Fibroblast of villous mesenchyme (primary cell): ENCODE measurements at places on chromosomes 1 and 21. TPM values are rescaled to one million over a fixed set of nuclear protein-coding genes. Genes with fewer than 3 reads are reported as not detected.

- no peak for DNase-seq
Measured at GRCh38 chr1:35691571-35692220, 27.0 kb downstream of the C1orf216 start.

- no peak for DNase-seq
Measured at GRCh38 chr1:189783456-189783855, 694.2 kb downstream of the BRINP3 start.

GRCh38 chr1:30058970-30059369 lies 664.4 kb downstream of the MATN1 start:
- peak; percentile 84 for DNase-seq

DNA sequence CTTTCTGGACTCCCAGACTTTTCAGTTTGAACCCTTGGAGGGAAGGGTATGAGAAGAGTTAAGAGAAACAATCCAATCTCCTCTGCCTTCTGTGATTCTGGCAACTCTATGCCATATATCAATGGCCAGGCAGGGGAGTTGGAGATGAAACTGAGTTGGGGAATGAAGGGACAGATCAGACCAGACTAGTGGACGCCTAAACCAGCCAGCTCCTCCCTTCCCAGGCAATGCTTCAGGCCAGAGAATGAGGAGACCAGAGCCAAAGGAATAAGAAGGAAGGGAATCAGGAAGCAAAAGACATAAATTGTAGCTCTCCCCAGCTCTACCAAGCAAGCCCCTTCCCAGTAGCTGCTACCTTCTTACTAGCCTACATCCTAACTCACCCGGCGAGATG lies 22.7 kb downstream of the PLEKHA6 start:
- DNase-seq, result no peak

DNA sequence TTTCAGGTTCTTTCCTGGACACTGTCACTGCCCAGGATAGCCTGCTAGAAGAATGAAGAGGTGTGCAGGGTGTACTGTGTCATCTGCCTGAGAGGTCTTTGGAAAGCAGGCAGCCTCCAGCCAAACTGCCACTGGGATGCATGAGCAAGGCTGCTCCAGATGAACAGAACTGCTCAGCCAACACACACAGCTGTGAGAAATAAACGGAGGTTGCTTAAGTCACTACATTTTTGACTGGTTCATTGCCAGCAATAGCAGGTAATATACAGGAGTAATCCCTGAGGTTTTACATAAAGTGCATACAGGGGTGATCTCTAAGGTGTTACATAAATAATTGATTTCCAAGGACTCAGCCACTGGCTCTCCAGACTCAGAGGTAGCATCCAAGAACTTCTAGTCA lies 516.9 kb downstream of the BRINP3 start:
- no peak for DNase-seq

- DNase-seq, result peak; percentile 46
Measured at GRCh38 chr1:167617153-167618147, 12.6 kb upstream of the RCSD1 start.

GRCh38 chr1:1910033-1910465 lies 5.0 kb upstream of the CALML6 start:
- no peak for DNase-seq

- DNase-seq, result peak; percentile 41
Measured at GRCh38 chr1:16391411-16391810, 24.4 kb downstream of the SZRD1 start.

GRCh38 chr1:109637446-109637845 lies 17.8 kb downstream of the AMPD2 start:
- DNase-seq, result no peak

DNA sequence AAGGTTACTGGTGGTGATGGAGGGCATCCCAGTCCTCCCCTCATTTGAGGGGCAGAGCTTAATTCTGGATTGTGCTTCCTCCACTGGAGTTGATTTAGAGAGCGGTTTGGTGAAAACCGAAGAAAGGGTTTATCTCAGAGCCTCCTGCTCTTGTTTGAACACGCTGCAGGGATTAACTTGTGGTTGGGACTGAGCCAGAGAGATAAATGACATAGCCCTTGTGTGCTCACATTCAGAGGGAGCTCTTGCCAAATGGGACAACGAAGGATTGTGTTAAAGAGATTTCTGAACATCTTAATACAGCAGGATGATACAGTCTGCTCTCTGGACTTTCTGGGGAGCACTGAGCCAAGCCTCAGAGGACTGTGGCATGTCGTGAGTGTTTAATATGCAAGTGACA lies 308.2 kb downstream of the DISC1 start:
- peak; percentile 92 for DNase-seq

GRCh38 chr1:60025552-60025951 lies 48.0 kb downstream of the C1orf87 start:
- DNase-seq, result no peak

- DNase-seq, result no peak
Measured at GRCh38 chr1:43256675-43257570, 12.9 kb upstream of the TMEM125 start.

DNA sequence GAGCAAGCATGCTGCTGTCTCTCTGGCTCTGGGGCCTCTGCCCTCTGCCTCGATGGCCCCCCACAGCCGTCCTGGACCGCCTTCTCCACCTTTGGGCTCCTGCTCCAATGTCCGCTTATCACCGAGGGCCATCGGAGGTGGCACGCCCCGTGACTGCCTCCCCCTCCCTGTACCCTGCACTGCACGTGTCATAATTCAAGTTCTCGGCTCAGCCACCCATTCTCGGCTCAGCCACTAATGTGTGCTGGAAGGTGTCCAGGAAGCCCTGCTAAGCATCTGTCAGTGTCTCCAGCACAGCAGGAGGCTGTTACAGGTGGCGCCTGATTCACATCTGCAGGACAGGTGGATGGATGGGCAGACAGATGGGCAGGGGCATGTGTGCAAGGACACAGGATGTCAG lies 45.5 kb downstream of the TP73 start:
- no peak for DNase-seq

- DNase-seq, result no peak
Measured at GRCh38 chr1:208111646-208112190, 132.5 kb downstream of the PLXNA2 start.

DNA sequence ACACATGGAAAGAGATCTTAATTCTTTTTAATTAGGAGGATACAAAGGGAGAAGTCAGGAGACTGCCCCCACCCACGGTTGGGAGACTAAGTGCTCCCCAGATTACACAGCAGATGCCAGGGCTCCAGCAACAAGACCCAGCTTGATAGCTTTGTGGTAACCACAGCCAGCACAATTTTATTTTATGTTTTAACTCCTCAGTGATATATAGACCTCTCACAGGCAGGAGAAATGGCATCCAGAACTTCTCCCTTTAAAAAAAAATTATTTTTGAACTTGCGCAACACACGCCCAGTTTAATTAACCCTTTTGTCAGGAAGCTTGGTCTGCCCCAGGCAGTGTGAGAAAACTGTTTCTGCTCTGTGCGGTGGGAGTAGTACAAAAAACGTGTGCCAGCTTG lies 62.6 kb upstream of the ACOT11 start:
- DNase-seq, result peak; percentile 70

DNA sequence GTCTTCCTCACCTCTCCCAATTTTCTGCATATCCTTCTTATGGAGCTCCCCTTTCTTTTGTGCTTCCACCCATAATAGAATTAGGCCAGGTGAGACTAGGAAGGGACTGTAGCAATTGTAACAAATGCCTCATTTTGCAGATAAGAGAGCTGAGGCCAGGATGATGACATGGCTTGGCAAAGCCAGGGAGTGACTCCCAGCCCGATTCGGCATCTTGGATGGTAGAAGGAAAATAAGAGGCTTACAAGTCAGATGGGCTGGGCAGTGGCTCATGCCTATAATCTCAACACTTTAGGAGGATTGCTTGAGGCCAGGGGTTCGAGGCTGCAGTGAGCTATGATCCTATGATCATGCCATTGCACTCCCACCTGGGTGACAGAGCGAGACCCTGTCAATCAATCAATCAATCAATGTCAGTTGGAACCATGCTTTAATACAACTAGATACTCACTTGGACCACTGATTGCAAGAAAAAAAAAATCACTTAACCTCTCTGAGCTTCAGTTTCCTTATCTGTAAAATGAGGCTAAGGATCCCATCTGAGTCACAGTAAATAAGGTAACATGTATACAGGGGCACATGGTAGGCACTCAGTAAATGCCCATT lies 51.6 kb downstream of the PLEKHA6 start:
- DNase-seq, result no peak

- DNase-seq, result no peak
Measured at GRCh38 chr1:17141441-17142197, 22.4 kb upstream of the PADI2 start.

GRCh38 chr1:42815941-42816584 lies 859 bp upstream of the ERMAP start:
- DNase-seq, result no peak

GRCh38 chr1:24987875-24988557 lies 57.9 kb upstream of the RUNX3 start:
- no peak for DNase-seq

DNA sequence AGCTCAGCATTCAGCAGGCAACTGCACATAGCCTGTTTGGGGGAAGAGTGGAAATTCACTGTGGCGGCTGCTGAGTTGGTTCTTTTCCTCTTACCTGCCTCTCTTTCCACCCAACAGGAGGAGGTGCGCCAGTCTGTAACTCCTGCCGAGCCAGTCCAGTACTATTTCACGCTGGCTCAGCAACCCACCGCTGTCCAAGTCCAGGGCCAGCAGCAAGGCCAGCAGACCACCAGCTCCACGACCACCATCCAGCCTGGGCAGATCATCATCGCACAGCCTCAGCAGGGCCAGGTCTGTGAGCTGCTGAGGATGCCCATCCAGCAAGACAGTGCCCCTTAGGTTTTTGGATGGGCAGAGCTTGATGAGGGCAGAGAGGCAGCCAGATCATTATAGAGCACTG lies 25.6 kb upstream of the KCNQ4 start:
- no peak for DNase-seq

DNA sequence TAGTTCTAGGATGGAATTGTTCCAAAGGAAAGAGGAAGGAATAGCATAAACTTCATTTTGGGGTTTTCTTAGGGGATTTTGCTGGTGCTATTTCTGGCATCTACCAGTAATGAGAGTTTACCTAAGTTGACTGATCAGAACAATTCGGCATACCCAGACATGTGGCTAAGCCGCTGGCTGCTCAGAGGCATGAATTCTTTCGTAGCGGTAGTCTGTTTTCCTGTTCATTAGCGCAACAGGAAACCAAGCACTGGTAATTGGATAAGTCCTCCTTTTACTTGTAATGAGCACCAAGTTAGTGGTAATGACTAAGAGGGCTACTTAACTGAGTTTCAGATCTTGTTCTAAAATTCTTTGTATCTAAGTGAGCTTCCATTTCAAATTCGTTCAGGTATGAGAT lies 38.6 kb downstream of the C21orf91 start:
- no peak for DNase-seq

GRCh38 chr21:37251294-37251634 lies 15.9 kb downstream of the VPS26C start:
- no peak for DNase-seq

- DNase-seq, result peak; percentile 65
Measured at GRCh38 chr1:66402194-66402593, 131.8 kb upstream of the SGIP1 start.

DNA sequence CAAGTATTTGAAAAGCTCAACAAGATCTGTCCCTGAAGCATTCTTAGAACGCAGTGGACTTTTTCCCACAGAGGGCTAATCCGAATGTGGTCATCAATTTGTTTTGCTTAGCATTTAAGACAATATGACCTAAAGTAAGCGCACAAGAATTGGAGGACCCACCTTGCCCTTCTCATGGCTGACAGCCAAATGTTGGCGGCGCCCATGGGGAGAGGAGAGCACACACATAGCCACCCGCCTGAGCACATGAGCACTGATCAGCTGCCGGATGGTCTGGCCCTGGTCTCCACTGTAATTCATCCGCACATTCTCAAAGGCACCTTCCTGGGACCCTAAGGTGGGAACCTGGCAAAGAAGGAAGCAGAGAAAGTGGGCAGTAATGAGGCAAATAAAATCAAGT lies 52.4 kb downstream of the UBR4 start:
- no peak for DNase-seq

GRCh38 chr1:235500971-235501540 lies 3.2 kb downstream of the B3GALNT2 start:
- DNase-seq, result peak; percentile 28

DNA sequence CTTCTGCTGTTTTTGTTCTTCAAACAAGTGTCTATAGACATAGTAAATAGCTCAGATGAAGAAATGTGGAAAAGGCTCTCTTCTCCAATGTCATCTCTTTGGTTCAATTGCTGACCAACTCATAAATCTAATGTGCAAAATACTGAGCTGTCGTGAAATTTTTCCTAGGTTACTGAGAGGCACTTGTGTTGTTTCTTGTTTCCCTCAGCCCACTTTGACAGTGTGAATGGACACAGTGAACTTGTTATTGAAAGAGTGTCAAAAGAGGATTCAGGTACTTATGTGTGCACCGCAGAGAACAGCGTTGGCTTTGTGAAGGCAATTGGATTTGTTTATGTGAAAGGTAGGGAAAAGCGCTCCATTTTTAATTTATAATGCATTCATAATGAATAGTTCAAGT lies 245.3 kb downstream of the TPR start:
- DNase-seq, result no peak

DNA sequence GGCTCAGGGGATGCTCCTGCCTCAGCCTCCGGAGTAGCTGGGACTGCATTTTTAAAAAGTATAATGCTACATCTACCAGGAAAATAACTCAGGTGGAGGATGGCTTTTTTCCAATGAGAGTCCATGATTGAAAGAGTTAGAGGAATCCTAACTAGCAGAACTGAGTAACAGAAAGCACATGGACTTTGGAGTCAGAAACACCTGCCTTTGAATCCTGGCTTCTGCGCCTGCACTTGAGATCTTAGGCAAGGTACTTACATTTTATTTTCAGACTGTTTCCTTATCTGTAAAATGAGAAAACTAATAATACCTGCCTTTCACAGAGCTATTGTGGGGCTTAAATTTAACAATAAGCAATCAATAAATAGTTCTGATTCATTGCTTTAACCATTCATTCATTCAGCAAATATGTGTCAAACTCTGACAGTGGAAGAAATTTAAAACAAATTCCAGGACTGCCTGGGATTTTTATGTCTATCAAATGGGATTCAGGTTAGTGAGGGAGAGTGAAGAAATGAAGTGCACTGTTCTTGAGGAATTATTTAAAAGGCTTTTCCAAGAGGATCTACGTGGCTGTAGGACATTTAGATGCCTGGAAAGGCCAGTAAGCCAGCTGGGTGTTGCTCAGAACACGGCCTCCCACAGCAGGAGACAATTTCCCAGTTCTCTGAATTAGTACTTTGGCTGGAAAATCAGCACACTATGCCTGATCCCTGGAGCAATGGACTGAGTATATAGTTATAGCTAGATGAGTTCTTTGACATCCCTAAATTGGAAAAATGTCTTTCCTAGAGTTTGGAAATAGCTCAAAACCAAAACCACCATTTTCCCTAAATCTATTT lies 12.8 kb upstream of the LBR start:
- DNase-seq, result no peak

The PDZK1IP1 gene
- total RNA-seq, result 0.43 TPM in 1 of 2 replicates, not detected in the other

The PADI2 gene
- total RNA-seq, result under 0.01 and 0.43 TPM in 2 replicates

The EPHA2 gene
- total RNA-seq, result 47.0 and 104 TPM in 2 replicates

The GBP6 gene
- under 0.01 TPM in 1 of 2 replicates, not detected in the other for total RNA-seq

The ADCY10 gene
- under 0.01 TPM in 1 of 2 replicates, not detected in the other for total RNA-seq

The FAM151A gene
- total RNA-seq, result not detected in 2 replicates

The PLEKHM2 gene
- 54.0 and 61.8 TPM in 2 replicates for total RNA-seq

The NBPF12 gene
- 6.0 and 9.3 TPM in 2 replicates for total RNA-seq

The WRAP73 gene
- total RNA-seq, result 9.7 and 12.5 TPM in 2 replicates

The CCDC181 gene
- total RNA-seq, result 0.86 and 0.97 TPM in 2 replicates

The RNF186 gene
- total RNA-seq, result not detected in 2 replicates

The SNAPIN gene
- total RNA-seq, result 55.7 and 66.1 TPM in 2 replicates

The GCSAML gene
- not detected in 2 replicates for total RNA-seq

The TRAF3IP3 gene
- not detected in 2 replicates for total RNA-seq
